ENCODE measurements at places on chromosomes 11 and 22. TPM values are rescaled to one million over a fixed set of nuclear protein-coding genes. Genes with fewer than 3 reads are reported as not detected.

BTBD18 gene
- not detected for total RNA-seq

PANX2 gene
- 0.88 TPM for total RNA-seq

OPCML gene
- total RNA-seq, result 0.03 TPM

PARVA gene
- 15.3 TPM for total RNA-seq

CRYBA4 gene
- 1.6 TPM for total RNA-seq

INS gene
- total RNA-seq, result not detected

OR5P2 gene
- not detected for total RNA-seq

TP53I11 gene
- 23.1 TPM for total RNA-seq

CRYBB3 gene
- total RNA-seq, result 0.19 TPM

KREMEN1 gene
- 1.4 TPM for total RNA-seq

LIF gene
- total RNA-seq, result 0.50 TPM

TRIM49 gene
- total RNA-seq, result not detected

LRP4 gene
- total RNA-seq, result 9.2 TPM
